Posterior cingulate gyrus (tissue), 11 donors: ENCODE measurements at places on chromosomes 3 and 15.

DNA sequence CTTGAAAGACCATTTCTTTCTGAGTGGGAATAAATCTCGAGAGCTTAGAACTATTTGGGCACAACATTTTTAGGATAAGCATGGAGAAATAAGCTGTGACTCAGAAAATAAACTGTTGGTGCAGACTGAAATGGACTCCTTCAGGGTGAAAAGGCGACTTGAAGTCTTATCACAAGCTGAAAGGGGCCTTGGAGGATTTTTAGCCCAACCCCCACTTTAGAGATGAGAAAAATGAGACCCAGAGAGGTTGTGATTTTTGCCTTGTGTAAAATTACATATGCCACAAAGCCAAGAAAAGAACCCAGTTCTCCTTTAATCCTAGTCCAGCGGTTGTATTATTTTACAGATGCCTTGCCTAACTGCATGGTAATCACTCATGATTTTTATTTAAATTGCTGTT, 1.5 kb downstream of the ATP1B3 start:
- no peak for DNase-seq

DNA sequence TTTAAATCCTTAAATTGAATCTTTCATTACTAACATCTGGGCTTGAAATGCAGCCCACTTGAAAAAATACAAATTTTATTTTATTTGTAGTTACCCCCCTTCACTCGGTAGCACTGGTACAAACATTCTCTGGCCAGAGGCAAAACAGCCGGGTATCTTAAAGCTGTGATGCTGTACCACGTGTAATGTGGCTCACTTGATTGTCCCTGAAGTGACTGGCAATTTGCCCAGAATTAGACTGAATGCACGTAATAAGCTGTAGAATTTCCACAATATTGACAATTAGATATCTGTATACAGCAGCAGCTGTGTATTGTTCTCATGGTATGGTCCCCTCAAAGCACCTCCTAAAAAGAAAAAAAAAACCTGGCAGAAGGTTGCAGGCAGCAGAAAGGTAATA, 192.8 kb upstream of the TBC1D5 start:
- DNase-seq, result no peak

DNA sequence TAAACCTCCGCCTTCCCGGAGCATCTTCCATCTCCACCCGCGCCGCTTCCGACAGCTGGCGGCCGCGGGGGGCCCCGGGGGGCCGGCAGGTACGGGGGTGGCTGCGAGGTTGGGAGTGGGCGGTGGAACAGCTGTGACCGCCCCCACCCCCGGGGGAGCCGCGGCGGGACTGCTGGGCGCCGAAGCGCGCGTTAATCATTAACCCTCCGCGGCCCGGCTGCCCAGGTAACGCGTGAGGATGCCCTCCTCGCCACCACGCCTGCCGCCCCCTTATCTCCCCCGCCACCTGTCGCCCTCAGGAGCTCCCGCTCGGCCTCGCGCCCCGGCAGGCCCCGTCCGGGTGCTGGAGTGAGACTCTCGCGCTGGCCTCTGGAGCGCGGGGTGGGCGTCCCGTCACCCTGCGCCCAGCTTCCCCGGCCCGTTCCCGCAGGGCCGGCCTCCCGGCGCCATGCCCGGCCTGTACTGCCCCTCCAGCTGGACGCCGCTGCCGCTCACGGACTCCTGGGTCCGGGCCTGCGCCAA, 757 bp downstream of the VWA5B2 start:
- no peak for DNase-seq

DNA sequence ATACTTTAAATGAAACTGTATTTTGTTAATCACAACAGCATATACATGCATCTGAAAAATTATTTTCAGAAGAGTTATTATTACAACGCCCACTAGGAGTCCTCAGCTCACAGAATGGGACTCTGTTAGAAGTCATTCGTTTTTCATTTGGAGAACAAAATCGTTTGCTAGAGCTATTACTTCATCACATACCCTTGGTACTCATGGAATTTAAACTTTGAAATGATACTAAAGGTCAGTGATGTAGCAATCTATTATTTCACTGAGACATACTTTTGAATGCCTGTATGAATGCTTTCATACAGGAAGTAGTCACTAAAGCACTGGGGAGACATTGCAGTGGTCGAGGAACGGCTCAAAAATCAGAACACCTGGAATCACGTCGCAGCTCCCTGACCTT, 198.1 kb downstream of the MBNL1 start:
- no peak for DNase-seq

DNA sequence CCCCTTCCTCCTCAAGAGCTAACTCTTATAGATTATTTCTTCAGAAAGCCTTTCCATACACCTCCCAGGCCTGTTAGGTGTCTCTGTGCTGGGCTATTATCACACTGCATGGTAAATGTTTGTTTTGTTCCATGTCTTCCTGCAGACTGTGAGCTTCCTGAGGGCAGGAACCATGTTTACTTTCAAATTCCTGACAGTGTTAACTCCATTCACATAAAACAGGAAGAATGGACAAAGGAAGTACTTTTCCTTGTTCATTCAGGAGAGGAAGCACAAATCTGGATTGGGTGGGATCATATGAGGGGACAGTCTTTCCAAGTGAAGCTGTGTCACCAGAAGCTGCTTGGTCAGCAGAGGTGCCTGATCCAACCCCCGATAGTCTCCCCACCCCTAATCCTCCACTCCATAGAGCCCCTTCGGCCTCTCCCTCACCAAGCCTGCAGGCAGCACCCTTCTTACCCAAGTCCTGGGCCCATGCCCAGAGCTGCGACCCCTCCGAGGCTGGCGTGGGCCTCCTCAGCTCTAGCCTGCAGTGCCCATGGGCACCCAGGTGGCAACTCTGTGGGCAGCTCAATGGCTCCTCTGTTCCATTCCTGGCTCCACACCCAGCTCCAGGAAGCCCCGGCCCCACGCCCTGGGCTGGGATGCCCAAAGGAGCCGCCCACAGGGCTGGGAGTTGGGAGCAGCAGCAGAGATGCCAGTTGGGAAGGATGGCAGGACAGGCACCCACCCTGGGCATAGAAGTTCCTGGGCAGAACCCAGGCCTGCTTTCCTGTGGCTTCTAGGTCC, 6.9 kb downstream of the SHF start:
- no peak for DNase-seq

- DNase-seq, result peak; percentile 63
Observed at GRCh38 chr15:90101130-90101968, 919 bp downstream of the IDH2 start.

DNA sequence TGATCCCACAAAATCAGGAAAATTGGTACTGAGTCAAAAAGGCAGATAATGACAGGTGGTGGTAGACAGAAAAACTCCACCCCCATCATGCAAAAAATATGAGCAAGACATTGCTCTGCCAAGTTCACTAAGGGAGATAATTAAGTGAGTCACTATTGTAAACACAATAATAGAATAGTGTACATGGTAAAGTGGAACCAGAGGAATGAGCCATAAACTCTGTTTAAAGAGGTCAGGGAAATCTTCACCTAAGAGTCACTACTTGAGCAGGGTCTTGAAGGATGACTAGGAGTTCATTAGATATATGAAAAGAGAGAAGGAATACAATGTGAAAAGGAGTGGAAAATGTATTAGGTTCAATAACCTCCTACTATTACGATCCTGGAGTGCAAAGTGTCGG, 213.4 kb upstream of the PEX5L start:
- DNase-seq, result no peak

- DNase-seq, result no peak
Observed at GRCh38 chr3:161171113-161171512, 50.0 kb upstream of the NMD3 start.

GRCh38 chr3:128152419-128153155, 694 bp upstream of the EEFSEC start:
- DNase-seq, result no peak

DNA sequence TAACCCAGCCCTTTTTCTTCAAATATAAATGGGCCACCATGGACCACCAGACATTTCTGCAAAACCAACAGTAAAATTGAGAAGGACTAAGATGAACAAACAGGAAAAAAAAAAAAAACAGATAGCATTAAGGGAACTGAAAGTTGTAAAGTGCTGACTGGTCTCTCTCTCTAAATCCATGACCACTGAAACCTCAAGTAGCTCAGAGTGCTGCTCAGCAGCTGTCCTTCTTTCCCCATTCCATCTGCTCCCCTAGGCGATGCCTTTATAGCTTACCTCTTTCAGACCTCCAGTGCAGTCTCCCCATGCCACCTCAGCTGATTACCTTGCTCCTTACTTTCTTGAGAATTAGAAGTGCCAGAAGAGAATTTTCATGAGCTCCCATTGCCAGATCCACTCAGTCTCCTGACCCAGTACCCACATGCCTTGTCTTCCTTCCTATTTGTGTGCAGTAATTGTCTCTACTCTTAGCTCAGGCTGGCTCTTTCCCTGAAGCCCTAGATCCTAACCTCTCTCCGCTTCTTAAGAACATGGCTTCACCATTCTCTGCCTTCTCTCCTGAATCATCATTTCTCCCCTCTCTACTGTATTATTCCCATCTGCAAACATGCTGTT, 23.9 kb upstream of the XIRP1 start:
- no peak for DNase-seq

- DNase-seq, result no peak
Observed at GRCh38 chr3:149703466-149703865, 45.6 kb upstream of the WWTR1 start.

DNA sequence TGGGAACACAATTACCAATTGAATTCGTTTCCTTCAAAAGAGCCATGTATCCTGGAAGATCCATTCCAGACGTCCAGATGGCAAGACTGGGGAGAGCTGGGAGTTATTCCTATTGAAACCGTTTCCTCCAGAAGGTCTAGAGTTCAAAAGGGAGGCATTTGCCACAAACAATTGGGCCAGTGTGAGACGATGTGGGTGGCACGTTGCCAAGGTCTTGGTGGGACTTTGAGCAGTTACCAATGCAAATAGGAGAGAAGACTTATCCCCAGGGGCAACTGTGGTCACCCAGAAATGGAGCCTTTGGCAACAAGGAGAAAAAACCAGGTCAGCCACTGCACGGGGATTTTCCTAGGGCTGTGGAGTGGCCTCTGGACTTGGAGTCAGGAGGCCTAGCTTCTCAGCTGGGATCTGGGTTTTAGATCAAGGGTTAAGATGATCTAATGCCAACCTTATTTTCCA, 29.6 kb upstream of the TLE3 start:
- peak; percentile 61 for DNase-seq

- no peak for DNase-seq
Observed at GRCh38 chr3:126994661-126995245, 11.8 kb downstream of the PLXNA1 start.

DNA sequence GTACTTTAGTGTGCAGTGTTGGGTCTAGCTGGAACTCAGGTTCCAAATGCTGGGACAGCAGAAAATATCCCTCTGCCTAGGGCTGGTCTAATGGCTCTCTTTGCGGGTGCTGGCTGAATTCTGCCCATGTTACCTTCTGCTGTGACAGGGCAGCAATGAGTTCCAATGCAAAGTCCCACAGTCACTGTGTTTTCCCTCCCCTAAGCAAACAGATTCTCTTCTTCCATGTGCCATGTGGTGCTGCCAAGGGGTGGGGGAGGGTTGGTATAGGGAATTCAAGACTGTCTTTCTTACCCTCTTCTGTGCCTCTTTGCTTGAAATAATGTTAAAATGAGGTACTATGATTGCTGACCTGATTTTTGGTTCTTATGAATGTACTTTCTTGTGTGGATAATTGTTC, 229.6 kb downstream of the GBE1 start:
- peak; percentile 26 for DNase-seq

- no peak for DNase-seq
Observed at GRCh38 chr3:3160826-3161225, 18.7 kb downstream of the CRBN start.

GRCh38 chr3:174158674-174159073, 700.5 kb upstream of the NAALADL2 start:
- DNase-seq, result no peak

GRCh38 chr3:78260388-78260787, 1220.5 kb downstream of the ROBO2 start:
- no peak for DNase-seq

- no peak for DNase-seq
Observed at GRCh38 chr15:82158811-82159210, 103.7 kb downstream of the EFL1 start.

- DNase-seq, result no peak
Observed at GRCh38 chr3:151926956-151927355, 53.5 kb downstream of the SUCNR1 start.

GRCh38 chr3:152618529-152618928, 216.4 kb upstream of the P2RY1 start:
- no peak for DNase-seq

- no peak for DNase-seq
Observed at GRCh38 chr3:177476495-177476894, 279.2 kb upstream of the TBL1XR1 start.

DNA sequence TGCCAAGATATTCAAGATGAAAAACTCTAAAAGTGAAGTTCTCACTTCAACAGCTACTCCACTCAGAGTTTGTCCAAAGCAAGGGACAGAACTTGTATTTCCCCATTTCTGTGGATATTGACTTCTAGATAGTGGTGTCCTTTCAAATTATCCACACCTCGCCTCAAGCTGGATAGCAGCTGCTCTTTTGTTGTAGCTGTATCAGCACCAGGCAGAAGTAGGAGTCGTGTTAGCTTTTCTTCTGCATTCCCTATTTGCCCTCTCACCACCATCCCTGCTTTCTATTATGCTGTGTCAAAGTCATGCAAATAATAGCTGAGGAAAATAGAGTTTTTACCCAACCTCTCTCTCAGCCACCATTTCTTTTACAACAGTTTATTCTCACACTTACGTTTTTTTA, 303.8 kb downstream of the EPHA3 start:
- no peak for DNase-seq

DNA sequence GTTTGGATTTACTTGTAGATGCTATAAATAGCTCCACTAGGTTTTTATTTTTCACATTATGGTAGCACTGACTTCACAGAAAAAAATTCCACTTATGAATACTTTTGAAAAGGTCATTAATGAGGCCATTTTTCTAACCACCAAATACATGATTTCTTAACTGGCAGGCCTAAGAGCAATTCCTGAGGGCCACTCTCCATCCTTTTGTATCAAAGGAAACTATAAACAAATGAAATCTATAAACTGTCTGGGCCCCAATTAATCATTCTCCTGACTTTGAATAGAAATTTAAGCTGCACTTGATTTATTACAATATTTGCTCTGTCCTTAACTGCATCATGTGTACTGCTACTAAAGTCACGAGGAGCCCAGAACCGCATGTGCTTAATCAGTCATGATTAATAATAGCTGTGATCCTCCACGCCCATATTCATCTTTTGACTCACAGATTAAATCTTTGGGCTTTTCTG, 25.1 kb upstream of the MTMR10 start:
- DNase-seq, result no peak
